Frontal cortex (tissue), 4 donors: ENCODE measurements at places on chromosomes 7 and 10.

GRCh38 chr7:46015107-46015868, 94.2 kb upstream of the IGFBP3 start:
- DNase-seq = no peak

GRCh38 chr10:84118395-84119006, 20.8 kb upstream of the GHITM start:
- no peak for DNase-seq

DNA sequence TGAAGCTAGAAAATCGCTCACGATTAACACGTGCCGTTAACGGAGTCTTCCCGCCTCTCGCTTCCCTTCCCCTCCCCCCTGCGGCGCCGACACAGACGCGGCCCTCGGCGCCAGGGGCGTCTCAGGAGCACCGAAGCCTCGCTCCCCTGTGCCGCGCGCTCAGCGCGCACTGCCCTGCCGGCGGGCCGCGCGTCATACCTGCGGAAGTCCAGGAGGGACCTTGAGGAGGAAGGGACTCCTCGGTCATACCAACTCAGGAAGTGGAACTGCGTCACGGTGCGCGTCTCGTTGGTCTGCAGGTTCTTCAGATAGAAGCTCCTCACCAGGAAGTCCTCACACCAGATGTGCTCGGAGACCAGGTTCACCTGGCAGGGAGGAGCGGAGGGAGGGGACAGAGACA, 239.6 kb downstream of the DNAJB6 start:
- DNase-seq = no peak

GRCh38 chr7:99255463-99255862, 17.2 kb upstream of the MYH16 start:
- no peak for DNase-seq

- no peak for DNase-seq
These were observed 267.9 kb upstream of the LRGUK start for GRCh38 chr7:133859231-133859630.

DNA sequence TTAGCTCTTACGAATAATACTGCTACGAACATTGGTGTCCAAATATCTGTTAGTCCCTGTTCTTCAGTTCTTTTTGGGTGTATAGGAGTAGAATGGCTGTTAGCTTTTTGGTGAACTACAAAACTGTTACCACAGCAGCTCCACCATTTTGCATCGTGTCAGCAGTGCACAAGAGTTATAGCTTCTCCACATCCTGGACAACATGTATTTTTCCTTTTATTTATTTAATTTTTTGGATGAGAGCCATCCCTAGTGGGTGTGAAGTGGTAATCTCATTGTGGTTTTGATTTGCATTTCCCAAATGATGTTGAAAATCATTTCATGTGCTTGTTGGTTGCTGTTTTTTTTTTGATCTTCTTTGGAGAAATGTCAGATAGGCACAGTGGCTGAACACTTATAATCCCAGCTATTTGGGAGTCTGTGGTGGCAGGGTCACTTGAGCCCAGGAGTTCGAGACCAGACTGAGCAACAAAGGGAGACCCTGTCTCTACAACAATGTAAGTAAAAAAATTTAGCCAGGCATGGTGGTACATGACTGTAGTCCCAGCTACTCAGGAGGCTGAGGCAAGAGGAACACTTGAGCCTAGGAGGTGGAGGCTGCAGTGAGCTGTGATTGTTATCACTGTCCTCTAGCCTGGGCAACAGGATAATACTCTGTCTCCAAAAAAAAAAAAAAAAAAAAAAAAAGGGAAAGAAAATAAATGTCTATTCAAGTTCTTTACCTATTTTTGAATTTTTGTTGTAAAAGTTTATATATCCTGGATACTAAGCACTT, 31.7 kb downstream of the TRIM24 start:
- no peak for DNase-seq

- no peak for DNase-seq
These were observed 9.5 kb downstream of the CYREN start for GRCh38 chr7:135160858-135161653.

GRCh38 chr7:83053965-83054364, 108.7 kb downstream of the PCLO start:
- no peak for DNase-seq

- DNase-seq = no peak
These were observed 45.1 kb downstream of the CAMK1D start for GRCh38 chr10:12394241-12395033.

DNA sequence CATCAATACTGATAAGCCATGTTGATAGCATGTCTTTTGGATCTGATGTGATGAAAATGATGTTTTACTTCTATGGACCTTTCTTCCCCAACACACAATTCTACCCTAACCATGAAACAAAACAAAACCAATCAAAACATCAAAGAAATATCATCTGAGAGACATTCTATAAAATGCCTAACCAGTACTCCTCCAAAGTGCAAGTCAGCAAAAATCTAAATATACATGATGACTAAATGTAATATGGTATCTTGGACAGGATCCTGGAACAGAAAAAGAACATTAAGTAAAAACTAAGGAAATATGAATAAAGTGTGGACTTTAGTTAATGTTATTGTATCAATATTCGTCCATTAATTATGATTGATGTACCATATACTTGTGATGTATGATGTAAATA, 625.1 kb downstream of the MAGI2 start:
- no peak for DNase-seq

DNA sequence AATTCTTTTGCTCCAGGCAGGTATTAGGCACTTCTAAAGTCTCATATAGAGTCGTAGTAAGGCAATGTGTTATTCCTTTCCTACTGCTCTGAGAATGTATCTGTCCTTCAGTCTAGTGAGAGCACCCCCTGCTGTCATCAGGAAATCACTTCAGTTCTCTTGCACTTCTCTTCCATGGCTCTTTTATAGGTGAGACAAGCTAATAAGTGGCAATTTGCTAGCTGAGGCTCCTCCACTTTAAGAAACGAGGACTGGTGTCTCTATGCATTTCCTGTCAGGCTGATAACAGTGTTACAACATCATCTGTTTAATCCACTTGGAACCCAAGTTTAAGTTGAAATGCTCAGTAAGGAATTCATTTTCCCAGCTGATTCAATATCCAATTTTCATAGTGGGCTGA, 350.6 kb downstream of the TFEC start:
- DNase-seq = no peak

- DNase-seq = no peak
These were observed 328.5 kb upstream of the AUTS2 start for GRCh38 chr7:69269806-69270205.
